Cortex of kidney (tissue), 1 donor: ENCODE measurements at places on chromosomes 6 and 20.

DNA sequence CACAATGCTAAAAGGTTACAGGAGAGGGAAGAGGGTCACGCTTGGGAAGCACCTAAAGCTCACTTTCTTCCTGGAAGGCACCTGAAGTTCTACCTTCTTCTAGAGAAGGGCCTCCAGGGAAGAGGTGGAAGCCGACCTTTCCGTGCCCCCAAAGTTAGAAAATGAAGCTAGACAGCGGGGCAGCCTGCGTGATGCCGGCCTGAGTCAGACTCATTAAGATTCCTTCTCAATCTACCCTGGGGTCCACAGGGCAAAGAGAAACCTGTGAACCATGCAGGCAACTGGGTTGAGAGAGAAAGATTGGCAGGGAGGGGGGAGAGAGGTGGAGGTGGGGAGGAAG, 54.8 kb upstream of the CCDC167 start:
- no peak for DNase-seq

- DNase-seq, result no peak
These were observed 30.5 kb downstream of the NFATC2 start for GRCh38 chr20:51511861-51512619.

GRCh38 chr6:116326181-116326671, 44.5 kb upstream of the DSE start:
- DNase-seq, result no peak

GRCh38 chr6:158825951-158826306, 6.8 kb upstream of the EZR start:
- DNase-seq, result no peak

GRCh38 chr6:130964808-130965604, 98.0 kb downstream of the EPB41L2 start:
- DNase-seq, result no peak

DNA sequence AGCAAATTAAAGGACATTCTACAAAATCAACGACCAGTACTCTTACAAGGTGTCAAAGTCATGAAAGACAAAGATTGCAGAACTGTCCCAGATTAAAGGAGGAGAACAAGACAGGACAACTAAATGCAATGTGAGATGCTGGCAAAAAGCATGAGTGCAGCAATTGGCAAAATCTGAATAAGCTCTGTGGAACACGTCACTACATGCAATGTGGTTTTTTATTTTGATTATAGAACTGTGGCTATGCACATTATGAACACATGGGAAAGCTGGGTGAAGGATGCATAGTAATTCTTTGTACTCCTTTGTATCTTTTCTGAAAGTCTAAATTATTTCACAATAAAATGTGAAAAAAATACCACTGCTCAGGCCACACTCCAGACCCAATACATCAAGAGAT, 509.4 kb downstream of the KIF16B start:
- no peak for DNase-seq

DNA sequence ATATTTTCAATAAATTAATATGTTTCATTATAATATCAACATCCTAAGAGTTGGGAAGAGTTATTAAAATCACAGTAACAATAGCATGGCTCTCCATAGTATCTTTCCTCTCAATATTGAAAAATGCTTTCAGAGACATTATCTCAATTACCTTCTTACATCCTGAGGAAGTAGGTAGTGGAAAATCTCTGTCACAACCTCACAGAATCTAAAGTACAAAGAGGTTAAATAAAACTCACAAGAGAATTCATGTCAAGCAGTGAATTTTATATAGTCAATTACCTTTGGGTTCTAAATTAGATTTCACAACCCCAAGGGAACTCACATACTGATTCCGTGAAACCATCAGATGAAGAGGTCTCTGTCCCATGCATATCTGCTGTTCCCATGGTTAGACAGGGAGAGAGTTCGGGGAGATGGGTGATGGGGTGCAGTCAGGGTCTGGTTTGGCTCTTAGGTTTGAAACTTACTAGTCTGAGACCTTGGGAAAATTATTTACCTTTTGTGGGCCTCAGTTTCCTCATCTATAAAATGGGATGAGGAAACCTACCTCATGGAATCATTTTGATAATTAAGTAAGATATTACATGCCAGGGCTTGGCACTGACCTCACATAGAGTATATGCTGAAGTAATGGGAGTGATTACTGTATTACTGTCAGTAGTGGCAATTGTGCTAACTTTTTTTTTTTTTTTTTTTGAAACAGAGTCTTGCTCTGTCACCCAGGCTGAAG, 74.0 kb upstream of the SNX9 start:
- no peak for DNase-seq

- DNase-seq, result no peak
These were observed 101.5 kb downstream of the RWDD2A start for GRCh38 chr6:83294676-83295075.

DNA sequence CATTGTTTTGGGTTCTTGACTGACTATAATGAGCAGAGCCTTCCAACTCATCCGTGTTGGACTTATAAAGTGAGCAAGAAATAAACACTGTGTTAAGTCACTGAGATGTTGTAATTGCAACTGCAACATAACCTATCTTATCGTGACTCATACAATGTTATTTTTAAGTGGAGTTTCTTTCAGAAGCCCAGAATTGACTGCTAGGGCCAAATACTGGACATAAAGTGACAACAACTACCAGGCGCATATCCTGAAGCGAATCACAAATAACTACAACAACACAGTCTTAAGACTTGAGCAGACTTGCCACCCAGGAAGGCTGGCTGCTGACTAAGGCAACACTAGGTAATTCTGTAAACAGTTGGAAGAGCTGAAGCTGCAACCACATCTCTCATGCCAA, 326.6 kb downstream of the COL12A1 start:
- DNase-seq, result no peak

DNA sequence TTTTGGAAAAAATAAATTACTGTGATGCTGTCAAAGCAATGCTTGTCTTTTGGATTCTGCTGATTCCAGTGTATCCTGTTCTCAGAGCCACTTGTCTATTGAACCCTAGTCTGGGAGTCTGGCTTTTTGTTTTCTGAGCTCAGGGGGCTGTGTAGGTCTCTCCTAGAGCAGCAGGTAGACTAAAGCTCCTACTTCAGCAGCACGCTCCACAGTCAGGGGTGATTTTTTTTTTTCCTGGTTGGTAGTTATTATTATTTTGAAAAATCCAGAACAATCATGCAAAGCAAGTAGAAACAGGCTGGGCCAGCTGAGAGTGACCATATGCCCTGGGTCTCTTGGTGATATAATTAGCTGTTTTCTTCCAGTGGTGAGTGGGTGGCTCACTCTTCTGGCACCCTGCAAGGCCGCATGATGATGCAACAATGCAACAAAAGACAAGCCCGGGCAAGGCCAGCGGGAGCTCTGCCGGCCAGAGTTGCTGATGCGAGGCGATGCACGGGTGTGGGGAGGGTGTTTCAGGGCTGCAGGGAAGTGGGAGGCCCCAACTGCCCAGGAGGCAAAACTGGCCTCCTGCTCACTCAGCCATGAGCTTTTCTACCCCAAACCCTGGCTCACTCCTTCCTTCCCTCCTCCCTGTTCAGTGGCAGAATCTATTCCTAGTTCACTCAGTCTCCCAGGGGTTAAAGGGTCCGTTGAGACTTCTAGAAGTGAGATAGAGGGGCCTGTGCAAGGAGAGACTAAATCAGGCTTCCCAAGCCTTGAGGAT, 11.5 kb upstream of the CDKN1A start:
- no peak for DNase-seq

DNA sequence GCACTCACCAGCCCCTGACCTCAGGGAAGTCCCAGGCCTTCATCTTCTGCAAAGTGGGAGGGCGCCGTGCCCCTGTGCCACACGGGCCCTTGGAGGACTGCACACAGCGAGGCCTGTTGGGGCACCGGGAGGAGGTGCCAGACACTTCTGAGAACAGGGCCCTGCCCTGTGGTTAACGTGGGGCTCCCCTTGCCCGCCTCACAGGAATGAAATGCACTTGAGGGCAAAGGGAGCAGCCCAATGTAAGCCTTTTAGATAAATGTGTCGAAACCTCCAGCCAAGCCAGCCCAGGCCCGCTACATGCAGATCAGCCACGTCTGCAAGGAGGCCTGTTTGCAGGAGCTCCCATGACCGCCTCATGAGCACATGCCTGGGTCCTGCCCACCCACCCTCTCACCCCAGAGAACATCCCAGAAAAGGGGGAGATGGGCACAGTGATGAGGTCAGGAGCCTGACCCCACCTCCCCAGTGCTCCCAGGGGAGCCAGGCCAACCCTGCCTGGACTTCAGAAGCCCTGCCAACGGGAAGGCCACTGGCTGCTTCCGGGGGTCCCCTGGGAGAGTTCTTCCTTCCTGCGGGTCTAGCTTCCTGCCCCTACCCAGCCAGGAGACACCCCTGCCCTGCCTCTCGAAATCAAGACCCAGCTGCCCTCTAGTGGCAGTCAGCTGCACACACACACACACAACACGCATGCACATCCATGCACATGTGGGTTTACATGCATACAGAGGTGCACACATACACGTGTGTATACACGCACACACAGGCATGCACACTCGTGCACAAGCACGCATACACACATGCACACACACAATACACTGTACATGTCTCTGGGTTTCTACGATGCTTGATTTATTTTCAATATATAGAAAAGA, 178.7 kb downstream of the TAF4 start:
- DNase-seq, result no peak

GRCh38 chr6:11491596-11492463, 45.7 kb upstream of the TMEM170B start:
- no peak for DNase-seq

DNA sequence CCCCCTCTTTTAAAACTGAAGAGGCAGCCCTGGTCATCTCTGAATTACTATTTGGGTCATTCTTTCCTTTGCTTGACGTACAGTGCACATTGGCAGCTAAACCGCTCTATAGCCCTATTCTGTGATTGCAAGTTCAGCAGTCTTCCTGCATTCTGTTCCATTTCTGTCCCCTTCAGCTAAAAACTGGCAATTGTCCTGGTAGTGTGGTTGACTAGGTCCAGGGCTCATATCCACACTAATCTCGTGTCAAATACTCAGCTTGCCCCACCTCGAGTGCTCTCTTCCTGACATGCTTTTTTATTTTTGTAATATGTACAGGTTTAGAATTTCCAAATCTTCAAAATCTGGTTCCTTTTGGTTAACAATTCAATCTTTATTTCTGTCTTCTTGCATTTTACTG, 282.1 kb downstream of the THBS2 start:
- DNase-seq, result no peak

- no peak for DNase-seq
These were observed 410.0 kb upstream of the SULF2 start for GRCh38 chr20:48195121-48195870.

DNA sequence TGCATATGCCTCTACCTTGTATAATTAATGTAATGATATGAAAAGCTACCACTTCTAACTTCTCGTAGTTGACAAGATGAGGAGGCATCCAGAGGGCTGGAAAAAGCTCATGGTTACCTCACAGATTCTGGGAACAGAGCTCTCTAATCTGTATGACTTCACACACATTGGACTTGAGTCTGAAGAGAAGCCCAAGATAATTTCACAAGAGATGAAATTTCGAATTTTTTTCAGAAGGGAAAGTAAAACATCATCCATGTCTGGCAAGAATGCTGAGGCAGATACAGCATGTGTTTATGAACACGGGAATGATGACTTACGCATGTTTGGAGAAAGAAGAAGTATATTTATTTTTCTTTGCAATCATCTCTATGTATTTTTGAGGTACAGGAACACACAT, 141.8 kb upstream of the TENT5A start:
- DNase-seq, result no peak

DNA sequence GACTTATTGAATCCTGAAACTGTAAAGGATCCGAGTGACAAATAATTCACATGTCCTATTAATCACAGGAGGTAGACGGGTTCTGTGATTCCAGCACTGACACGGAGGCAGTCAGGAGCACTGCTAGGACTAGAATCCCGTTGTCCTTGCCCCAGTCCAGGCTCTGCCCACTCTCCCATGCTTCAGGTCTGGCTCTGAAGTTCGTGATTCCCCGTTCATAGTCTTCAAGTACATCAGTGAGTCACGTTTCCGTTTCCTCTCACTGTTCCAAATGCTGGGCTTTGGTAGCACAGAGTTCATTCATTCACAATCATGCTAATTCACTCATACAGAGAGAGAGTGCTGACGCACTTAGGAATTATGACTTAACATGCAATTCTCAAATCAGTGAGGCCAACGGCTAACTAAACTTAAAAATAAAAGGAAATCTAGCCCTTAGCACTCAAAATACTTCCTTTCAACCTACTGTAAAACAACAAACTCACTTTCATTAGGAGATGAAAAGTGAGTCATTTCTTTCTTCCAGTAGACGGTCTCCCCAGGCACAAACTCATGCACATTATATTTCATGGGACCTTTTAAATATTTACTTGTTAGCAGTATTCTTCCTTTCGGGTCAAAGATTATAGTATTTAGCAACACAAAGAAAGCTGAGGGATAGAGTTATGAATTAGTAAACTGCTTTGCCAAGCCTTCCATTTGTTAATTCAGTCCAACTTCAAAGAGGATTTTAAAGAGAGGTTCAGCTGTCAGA, 94.0 kb upstream of the NHSL1 start:
- DNase-seq, result no peak

- DNase-seq, result no peak
These were observed 725.5 kb downstream of the TBC1D32 start for GRCh38 chr6:120608826-120609225.
